Stimulated activated CD8-positive, alpha-beta memory T cell treated with anti-CD3 and anti-CD28 coated beads, Interleukin-4, amount 100 ng/mL, for 1 hour (primary cell): ENCODE measurements at places on chromosomes 12 and 14.

DNA sequence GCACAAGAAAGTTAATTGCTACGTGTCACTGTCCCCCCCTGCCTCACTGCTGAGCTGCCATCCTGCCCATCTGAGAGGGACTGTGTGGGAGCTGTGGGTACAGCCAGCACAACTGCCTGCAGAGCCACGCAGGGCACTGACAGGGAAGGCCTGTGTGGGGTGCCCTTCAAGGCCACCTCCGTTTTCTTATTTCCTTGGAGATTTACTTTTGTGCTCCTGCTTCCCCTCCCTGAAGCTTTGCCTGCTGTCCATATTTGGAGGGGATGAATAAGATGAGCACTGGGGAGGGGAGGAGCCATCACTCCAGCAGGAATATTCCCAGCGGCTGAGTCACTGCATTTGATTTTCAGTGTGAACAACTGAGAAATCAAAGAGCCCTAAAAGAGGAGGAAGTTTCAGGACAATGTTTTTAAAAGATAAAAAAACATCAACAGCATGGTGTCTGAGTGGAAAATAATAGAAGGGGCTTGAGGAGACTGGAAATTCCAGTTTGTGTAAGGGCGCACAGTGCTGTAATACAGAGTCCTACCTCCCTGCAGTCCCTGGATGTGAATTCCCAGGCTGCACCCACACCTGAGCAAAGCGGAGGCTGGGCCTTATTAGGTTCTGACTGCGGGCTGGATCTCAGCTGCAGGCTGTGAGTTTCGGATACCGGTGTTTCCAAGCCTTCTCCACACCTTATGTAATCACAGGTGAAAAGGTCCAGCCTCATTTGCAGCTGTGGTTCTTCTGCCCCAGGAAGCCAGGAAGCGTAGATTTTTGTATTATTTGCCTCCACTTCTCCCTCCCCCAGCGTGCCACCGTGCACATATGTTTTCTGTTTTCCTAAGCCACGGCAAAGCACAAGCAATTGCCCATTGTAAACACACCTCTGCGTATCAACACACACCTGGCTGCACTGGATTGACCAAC lies 192.6 kb upstream of the BCL2L14 start:
- DNase-seq, result no peak

DNA sequence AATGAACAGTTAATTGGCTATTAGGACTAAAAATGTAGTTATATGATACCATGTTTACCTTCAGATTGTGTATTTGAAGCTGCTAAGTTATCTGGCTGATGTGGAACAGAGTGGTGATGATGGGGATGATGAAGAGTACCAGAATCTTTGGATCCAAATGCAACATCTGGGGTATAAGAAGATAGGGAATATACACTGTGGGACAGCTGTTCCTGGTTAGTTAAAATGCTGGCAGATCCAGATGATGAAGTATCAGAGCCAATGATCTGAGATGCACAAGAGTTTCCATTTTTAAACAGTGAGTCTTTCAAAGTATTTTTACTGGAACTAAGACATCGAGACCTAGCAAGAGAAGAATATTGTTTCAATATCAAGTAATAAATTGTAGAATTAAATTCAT lies 31.6 kb downstream of the SENP1 start:
- DNase-seq, result no peak

- no peak for DNase-seq
These were observed 155.5 kb downstream of the PCNX1 start for GRCh38 chr14:71062581-71063303.

GRCh38 chr14:87888136-87888999 lies 104.6 kb downstream of the GALC start:
- DNase-seq, result no peak

- no peak for DNase-seq
These were observed 251.2 kb upstream of the EGLN3 start for GRCh38 chr14:34201909-34202637.

DNA sequence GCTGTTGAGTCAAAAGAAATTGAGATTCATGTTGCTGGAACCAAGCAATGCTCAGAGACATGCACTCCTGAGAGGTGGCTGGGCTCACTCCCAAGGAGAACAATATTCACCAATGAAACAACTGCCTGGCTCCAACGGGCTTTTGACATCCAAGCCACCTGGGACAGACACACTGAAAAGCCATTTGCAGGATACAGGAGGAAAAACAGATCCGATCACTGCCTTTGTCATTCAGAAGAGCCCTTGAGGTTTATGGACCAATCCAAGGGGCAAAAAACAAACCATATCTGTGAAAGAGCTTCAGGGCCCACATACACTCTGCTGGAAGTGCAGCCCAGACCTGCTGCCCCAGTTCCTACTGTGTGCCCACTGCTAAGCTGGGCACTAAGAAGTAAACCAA lies 277.5 kb downstream of the NUAK1 start:
- DNase-seq, result no peak

DNA sequence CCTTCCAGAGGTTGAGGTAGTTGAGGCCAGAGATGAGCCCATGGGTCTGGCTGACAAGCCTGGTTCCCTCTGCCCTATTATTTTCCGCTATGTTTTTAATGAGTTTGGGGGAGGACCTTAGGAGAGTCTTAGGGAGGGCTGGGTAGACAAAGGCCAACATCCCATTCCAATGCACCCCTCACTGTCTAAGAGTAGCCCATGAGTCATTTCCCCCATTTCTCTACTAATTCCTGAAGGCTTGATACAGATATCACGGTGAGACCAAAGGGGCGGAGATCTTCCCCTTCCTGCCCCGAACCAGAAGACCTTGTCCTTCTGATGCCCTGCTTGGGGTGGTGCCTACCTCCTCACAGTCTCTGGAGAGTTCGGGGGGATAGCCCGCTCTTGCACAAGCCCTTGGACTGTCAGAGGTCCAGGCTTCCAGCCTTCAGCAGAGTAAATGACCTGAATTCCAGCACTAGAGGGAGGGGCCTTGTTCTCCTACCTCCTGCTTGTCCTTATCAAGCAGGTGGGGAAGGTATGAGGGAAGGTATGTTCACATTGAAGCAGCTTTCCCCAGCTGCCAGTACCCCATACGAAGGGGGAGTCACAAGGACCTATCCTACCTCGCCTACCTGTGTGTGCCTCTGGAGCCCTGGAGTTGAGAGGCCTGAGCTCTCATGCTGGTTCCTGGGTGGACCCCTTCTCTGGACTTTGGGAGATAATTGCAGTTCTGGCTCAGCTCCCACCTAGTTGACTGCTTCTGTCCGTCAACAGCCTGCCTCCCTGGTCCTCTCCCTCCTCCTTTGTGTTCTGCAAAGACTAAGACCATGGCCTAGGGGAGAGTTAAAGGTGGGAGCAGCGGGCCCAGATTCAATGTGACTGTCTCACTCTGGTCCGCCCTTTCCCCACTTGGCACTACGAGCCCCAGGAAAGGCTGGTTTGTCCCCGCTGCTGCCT lies 3.7 kb downstream of the PSMB11 start:
- DNase-seq, result no peak

GRCh38 chr12:30719060-30719459 lies 23.4 kb upstream of the IPO8 start:
- DNase-seq, result no peak

- no peak for DNase-seq
These were observed 73.6 kb downstream of the RFLNA start for GRCh38 chr12:124368421-124369032.

- no peak for DNase-seq
These were observed 8.3 kb downstream of the FOXA1 start for GRCh38 chr14:37586797-37587130.
